H4 (cell line): ENCODE measurements at places on chromosomes 2 and 18. TPM values are rescaled to one million over a fixed set of nuclear protein-coding genes. Genes with fewer than 3 reads are reported as not detected.

GRCh38 chr2:114049280-114049679, 159.4 kb downstream of the ACTR3 start:
- no peak for DNase-seq

DNA sequence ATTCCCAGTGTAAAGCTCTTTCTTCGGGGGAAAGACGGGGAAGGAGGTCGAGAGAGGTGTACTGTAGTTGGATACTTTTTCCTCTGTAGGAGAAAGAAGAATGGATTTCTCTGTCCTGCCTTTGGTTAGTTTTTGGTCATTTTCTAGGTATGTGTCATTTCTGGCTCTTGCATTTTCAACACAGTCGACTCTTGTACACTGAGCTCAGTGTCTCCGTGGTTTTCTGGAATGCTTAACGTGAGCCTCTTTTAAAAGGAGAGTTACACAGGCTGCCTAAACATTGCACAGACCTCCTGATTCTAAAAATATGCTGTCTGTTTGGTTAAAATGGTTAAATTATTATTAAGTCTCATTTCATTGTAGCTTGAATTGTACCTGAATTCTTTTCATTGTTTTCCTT, 21.8 kb upstream of the GLS start:
- DNase-seq: peak; percentile 61

DNA sequence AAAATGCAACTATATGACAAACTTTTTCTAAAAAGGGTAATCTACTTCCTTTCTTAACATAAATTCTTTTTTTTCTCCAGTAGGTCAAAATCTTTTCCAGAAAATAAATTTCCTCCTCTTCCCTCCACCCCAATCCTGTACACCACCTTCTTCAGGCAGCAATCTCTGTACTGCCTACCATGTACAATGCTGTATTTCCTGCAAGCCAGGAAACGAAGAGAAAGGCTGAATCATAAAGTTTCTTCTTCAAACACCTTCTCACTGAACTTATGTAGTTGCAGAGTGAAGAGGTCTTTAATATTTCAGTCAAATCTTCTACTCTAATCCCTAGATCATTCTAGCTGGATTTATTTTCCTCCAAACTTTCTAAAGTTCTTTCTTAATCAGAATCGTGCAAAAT, 18.2 kb upstream of the C2orf66 start:
- DNase-seq: no peak

- no peak for DNase-seq
Observed at GRCh38 chr18:68564351-68564750, 150.6 kb downstream of the TMX3 start.

DNA sequence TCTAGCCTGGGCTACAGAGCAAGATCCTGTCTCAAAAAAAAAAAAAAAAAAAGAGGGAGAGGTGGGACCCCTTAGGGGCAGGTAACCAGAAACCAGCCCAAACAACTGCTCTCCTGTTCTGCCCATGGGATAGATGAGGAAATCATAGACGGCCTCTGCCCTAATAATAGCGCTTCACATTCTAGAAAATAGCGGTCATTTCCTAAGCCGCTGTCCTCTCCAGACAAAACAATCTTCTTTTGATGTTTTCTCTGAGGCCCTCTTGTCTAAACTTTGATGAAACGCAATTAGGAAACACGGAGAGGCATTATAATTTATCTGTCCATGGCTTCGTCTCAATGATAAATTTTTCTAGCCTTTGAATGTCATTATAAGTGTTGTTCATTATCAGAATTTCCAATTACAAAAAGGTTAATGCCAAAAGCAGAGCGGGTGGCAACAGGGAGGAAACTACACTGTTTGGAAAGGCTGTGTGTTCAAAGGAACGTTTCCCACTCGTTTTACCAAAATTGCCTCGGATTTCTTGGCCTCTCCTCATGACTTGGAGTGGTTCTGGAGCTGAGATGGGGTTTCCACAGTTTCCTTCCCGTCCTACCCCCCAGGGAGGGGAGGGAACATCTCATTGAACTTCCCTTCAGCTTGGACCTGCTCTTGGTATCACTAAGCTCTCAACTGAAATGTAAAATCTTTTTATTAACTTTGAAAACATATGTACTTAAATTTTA, 151.6 kb upstream of the ZNF236 start:
- DNase-seq: no peak

DNA sequence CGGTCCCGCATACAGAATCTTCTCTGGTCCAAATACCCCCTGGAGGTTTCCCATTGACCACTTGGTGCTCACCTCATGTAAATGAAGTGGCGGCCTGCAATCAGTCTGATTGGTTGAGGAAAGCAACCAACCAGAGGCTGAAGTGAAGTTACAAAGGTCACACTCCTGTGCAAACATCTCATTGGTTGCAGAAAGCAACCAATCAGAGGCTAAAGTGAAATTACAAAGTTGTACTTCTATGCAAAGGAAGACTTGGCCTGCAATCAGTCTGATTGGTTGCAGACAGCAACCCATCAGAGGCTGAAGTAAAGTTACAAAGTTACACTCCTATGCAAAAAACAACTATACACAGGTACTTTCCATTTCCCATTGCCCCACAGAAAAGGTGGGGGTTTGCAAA, 2.5 kb upstream of the SP100 start:
- no peak for DNase-seq

DNA sequence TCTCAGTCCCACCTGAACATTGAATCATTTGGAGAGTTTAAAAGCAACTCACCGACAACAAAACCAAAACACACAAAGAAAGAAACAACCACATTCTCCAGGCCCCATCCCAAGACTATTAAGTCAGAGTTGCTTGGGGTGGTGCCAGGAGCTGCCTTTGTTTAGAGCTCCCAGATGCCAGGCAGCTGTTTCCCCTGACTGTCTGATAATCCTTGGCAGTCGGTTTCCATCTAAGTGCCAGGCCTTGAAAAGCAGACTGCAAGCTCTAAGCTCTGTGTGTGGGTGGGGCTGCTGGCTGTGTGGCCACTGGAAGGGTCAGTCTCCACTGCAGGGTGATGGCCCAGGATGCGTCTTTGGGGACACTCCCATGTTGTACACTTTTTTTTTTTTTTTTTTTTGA, 255.3 kb upstream of the AGAP1 start:
- peak; percentile 89 for DNase-seq

Gene CCDC178
- total RNA-seq: not detected in 2 replicates

DNA sequence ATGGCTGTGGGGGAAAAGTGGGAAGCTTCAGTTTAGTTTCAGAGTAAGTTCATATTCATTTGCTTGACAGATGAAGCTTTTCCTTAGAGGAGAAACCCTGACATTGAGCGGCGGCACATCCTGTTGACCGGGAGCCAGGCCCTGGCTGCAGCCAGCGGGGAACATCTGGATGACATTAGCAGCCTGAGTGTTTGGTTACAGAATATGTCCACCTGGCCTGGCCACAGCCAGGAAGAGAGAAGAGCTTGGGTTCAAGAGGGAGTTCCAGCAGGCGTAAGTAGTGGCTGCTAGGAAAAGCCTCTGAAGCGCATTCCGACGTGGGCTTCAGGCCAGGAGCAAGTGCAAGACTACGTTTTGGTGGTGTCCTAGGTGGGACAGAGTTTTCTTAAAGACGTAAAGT, 144.9 kb upstream of the MYCN start:
- DNase-seq: peak; percentile 6

GRCh38 chr18:11323359-11323819, 174.0 kb upstream of the PIEZO2 start:
- DNase-seq: peak; percentile 73

GRCh38 chr2:118604811-118605210, 242.6 kb downstream of the EN1 start:
- DNase-seq: no peak

Gene CASP10
- 1.0 and 1.2 TPM in 2 replicates for total RNA-seq

- DNase-seq: no peak
Observed at GRCh38 chr2:139876321-139876720, 1096.1 kb upstream of the NXPH2 start.

Gene SPATA3
- total RNA-seq: not detected in 2 replicates

DNA sequence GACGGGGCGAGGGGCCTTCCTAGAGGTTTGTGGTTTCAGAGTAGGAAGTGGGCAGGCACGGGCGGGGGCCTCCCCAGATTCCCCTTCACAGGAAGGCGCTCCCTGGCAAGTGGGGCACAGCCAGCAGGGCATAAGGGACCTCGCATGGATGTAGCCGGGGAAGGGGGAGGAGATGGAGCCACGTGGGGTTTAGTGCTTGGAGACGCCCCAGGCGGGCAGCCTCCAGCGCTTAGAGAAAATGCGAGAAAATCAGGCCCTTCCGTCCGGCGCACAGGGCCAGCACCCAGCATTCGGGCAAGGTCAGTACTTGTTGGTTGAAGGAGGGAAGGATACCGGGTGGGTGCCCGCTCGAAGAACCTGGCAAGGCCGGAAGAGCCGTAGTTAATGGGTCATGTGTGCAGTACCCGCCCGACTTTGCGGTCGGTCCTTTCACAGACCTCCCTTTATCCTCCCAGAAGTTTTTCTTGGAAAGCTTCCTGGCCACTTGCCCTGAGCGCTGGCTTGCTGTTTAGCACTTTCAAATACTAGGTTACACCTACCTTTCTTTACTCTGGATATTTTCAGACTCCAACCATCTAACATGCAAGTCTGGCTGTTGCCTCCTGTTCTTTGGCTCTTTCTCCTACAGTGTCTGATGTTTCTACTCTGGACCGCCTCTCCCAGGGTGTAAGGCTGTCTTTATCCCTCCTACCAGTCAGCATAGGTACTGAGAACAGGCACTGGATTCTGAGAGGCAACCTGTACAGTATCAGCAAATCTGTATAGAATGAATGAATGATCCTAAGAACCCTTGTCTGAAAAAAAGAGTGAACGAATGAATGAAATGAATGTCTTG, 78.1 kb downstream of the CIB4 start:
- DNase-seq: peak; percentile 81

Gene CD8B2
- not detected in 2 replicates for total RNA-seq

DNA sequence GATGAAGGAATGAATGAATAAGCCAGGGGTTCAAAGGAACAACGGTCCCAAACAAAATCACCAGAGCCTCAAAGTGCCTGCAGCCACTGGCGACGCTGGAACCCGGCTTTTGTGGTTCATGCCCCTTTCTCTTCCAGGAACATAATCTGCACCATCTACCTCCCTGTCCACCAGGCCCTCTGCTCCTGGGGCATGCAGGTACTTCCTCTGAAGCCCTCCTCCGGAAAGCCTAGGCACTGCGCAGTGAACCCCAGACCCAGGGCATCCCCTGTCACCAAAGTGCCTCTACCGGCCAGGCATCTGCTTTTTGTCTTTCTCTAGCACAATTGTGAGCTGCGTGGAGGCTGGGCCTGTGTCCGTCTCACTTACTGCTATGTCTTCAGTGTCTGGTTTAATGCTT, 98.6 kb upstream of the TMEM200C start:
- DNase-seq: no peak

- DNase-seq: no peak
Observed at GRCh38 chr2:225556461-225556860, 157.0 kb downstream of the NYAP2 start.

Gene CUL3
- 76.7 and 84.4 TPM in 2 replicates for total RNA-seq

- no peak for DNase-seq
Observed at GRCh38 chr2:86020984-86021383, 84.7 kb downstream of the POLR1A start.

DNA sequence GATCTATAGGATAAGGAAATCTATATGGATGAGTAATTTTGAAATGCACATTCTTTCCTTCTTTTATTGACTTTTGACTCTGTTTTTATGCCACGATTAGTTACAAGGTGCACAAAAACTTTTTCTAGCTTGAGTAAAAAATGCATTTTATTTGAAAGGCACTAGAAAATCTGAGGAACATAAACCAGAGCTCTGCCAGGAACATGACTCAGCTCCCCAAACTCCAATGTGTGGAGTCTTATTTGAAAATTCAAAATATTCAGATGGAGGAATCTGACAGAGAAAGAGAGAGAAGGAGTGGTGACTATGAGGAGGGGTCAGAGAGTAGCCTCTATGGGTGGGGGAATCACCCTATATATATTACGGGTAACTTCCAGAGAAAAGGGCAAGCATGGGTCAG, 231.0 kb downstream of the DCC start:
- no peak for DNase-seq

- peak; percentile 20 for DNase-seq
Observed at GRCh38 chr18:10122988-10123950, 209.5 kb downstream of the VAPA start.

GRCh38 chr18:33745151-33745795, 167.3 kb downstream of the ASXL3 start:
- DNase-seq: no peak

DNA sequence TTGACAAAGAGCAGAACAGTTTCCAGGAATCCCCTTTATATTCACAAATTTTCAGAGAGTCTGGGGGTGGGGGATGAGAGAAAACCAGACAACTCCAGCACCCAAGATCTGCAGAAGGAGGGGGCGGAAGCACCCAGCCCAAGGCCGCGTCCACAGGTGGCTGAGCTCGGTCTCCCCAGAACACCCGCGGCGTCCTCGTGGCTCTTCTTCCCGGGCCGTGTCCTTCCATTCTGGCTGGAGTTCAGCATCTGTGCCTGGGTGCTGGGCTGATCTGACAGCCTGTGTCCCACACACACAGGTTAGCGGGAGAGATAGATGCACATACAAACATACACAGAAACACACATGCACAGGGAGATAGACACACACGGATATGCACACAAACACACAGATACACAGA, 455.8 kb upstream of the SALL3 start:
- DNase-seq: no peak

GRCh38 chr18:14100503-14101286, 31.5 kb downstream of the ZNF519 start:
- DNase-seq: no peak

GRCh38 chr2:22673529-22673928, 711.5 kb upstream of the KLHL29 start:
- DNase-seq: no peak

DNA sequence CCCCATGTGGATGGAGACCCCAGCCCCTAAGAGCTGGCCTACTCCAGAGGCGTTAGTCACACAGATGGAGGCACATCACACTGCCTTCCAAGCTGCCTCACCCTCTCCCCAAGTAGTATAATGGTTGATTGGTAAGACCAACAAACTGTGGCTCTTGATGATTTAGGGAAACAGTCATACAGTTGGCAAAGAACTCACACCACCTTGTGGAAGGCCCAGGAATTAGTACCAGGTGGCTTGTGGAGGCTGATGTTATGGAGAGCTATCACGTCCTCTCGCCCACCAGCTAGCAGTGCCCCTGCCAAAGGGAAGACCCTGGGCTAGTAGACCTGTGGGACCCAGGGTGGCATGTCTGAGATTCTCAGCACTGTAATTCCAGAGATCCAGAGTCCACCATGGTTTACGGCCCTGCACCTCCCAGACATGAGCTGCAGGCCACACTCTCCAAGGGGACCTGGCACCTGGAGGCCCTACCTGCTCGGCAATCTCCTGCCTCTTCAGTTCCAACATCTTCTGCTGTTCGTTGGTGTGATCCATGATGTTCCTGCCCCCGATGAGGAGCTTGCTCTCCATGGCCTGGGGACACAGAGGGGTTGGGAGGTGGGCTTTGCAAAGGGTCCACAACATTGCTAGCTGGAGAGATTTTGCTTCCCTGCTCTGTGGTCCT, 26.3 kb downstream of the KIF3C start:
- no peak for DNase-seq

Gene BCL11A
- total RNA-seq: 1.1 and 1.3 TPM in 2 replicates

Gene CHN1
- 14.5 and 18.5 TPM in 2 replicates for total RNA-seq

- peak; percentile 89 for DNase-seq
Observed at GRCh38 chr2:82790206-82791021, 1668.7 kb downstream of the SUCLG1 start.

- no peak for DNase-seq
Observed at GRCh38 chr18:67331857-67332256, 184.7 kb downstream of the DSEL start.

Gene LRP1B
- 0.76 and 1.4 TPM in 2 replicates for total RNA-seq

- no peak for DNase-seq
Observed at GRCh38 chr18:77512152-77512551, 262.5 kb downstream of the GALR1 start.
